ENCODE measurements at places on chromosomes 3 and 15. TPM values are rescaled to one million over a fixed set of nuclear protein-coding genes. Genes with fewer than 3 reads are reported as not detected.

DNA sequence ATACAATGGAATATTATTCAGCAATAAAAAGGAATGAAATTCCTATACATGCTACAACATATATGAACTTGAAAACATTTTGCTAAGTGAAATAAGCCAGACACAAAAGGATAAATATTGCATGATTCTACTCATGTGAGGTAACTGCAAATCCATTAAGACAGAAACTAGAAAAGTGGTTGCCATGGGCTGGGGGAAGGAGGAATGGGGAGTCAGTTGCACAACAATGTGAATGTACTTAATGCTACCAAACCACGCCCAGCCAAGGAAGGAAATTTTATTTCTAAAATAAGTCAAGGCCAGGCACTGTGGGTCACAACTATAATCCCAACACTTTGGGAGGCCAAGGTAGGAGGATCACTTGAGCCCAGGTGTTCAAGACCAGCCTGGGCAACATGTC, 9.8 kb upstream of the GMPPB start:
- no peak for DNase-seq

The PRSS50 gene
- not detected for total RNA-seq

DNA sequence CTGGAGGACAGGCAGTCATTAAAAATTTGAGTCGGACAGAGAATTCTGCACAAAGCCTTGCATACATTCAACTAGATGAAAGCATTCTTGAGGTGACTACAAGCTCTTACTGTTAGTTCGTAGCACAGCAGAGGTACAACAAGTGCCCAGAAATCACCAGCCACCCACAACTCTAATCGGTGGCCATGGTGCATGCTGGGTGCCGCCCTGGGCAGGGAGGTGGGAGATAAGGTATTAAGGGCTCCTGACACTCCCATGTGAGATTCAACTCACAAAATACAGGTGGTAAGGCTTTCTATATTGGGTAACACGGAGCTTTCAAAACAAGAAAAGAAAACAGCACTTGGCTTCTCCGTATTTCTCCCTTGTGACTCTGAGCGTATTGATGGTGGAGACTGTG, 66.0 kb downstream of the MEIS2 start:
- no peak for DNase-seq

The NR2E3 gene
- total RNA-seq = 0.10 TPM

The SLC28A2 gene
- total RNA-seq = not detected

DNA sequence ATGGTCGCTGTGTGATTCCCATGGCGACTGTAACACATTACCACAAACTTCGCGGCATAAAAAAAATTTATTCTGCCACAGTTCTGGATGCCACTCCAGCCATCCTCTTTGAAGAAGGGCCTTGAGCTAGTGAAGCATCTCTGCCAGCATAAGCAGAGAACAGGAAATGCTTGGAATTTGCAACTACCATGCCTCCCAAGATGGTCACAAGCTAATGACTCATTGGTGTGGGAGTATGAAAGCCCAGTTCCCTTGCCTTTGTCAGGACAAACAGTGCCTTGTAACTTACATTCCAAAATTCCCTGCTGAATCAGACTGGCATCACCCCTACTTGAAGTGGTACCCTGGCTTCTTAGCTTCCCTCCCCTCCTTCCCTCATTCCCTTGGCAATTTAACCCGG, 129.7 kb downstream of the PROS1 start:
- DNase-seq = peak; percentile 44

GRCh38 chr3:39268549-39268900, 11.3 kb downstream of the CX3CR1 start:
- DNase-seq = no peak

DNA sequence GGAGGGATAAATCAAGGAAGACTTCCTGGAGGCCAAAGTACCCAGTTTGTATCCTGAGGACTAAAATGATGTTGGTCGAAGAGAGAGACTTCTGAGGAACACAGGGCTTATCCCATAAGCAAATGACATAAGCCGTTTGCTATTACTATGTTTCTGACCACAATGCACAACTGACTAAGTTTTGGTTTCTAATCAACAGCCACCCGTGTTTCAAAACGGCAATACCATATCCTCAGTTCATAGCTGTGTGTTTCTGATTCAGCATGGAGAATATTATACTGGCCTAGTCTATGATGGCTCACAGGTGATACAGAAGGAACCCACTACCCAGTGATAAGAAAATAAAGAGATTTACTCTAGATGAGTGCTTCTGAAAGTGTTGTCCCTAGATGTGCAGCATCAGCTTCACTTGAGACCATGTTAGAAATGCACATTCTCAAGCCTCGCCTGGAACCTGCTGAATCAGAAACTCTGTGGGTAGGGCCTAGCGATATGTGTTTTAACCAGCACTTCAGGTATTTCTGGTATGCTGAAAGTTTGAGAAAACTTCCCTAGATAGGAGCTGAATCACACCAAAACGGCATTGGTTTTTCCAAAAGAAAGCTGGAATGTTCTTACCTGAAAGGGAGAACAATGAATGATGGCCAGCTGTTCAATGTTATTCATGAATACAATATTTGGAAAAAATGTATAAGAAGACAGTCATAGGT, 639.7 kb upstream of the NR2F2 start:
- DNase-seq = no peak

- DNase-seq = no peak
Measured at GRCh38 chr15:51108933-51109550, 14.3 kb upstream of the TNFAIP8L3 start.

GRCh38 chr3:77081240-77081661, 41.4 kb downstream of the ROBO2 start:
- DNase-seq = no peak

The CHCHD6 gene
- 17.6 TPM for total RNA-seq

GRCh38 chr3:69052472-69052898, 352 bp upstream of the TMF1 start:
- DNase-seq = no peak

- DNase-seq = no peak
Measured at GRCh38 chr3:124463234-124463633, 267.0 kb upstream of the UMPS start.

The MFGE8 gene
- total RNA-seq = 107 TPM

The CLEC3B gene
- not detected for total RNA-seq

The TRAK1 gene
- 59.8 TPM for total RNA-seq

- no peak for DNase-seq
Measured at GRCh38 chr15:92277776-92278175, 115.9 kb upstream of the ST8SIA2 start.

The WDR72 gene
- total RNA-seq = not detected

The DUOXA2 gene
- total RNA-seq = not detected

The CYP11A1 gene
- not detected for total RNA-seq

DNA sequence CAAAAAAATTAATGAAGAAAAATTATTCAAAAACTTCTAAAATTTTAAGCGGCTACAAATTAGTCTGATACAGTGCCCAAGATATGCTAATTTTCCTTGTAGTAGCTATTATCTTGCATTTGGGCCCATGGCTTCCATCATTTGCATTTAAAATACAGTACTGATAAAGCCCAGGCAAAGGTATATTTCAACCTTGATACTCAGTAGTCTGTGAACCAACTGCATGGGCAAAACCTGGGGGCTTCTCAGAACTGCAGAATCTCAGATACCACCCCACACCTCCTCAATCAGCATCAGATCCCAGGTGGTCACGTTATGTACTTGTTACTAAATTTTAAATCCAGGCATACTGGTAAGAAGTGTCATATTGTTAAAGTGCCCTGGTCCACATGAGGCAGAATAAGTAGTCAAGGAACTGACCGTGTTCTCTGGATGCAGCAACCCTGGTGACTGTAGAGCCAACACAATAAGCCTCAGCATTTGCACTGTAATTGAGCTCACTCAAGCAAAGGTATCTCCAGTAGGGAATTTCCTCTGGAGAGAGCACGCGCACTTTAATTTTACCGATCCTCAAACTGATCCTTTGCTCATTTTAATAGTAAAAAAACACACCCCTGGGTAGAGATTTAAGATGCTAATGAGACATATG, 31.9 kb downstream of the ZNF385D start:
- no peak for DNase-seq

DNA sequence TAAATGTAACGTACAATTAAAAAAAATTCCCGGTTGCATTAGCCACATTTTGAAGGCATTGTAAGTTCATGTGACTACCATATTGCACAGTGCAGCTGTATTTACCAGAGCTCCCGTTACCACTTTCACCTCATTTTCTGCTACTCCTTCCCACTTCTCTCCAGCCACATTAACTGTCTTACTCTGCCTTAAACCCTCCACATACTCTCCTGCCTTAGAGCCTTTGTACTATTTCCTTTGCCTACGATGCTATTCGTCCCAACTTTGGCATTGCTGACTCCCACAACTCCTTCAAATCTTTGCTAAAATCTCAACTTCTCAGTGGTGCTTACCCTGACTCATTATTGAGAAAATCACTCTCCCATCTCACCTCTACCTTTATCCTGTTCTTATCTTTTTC, 115.2 kb downstream of the CADM2 start:
- DNase-seq = no peak

DNA sequence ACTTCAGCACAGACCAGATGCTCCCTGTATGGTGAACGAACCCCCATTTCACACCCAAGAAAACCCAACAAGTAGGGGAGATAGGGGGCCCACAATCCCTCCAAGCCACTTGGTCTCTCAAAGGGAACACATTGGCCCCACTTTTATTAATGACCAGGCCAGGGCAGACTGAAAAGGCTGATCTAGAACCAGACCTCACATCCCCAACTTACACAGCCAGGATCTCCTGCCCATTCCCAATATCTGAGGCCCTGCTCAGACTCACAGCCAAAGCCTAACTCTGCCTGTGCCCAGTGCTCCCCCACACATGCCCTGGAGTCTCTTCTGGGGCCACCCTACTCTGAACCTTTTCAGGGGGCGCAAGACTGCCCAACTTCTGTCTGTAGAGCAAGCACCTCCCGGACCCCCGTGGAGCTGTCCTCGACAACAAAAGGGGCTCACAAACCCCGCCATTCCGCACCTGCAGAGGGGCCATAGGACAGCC, 1.8 kb downstream of the PLXNB1 start:
- DNase-seq = no peak

- no peak for DNase-seq
Measured at GRCh38 chr3:62602987-62603386, 229.6 kb upstream of the FEZF2 start.

DNA sequence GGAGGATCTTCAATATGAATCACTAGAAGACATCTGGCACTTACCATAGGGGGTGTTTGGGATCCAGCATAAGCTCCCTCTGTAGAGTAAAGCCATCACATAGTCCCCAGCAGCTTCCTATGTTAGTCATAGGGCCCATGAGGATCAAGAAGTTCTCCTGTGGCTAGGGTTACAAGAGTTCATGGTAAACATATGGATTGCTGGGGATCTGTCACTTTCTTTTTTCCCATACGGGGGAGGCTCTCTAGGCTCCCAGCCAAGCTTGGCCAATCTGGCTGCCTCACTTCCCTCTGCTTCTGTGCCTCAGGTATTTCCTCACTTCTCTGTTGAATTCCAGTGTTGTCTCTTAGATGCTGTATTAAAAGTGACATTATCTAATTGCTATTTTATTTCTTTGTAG, 597.9 kb downstream of the PDCD6IP start:
- DNase-seq = no peak

- no peak for DNase-seq
Measured at GRCh38 chr3:69091389-69092029, 6.8 kb downstream of the ARL6IP5 start.

The CNTN3 gene
- not detected for total RNA-seq

The TPRG1 gene
- total RNA-seq = 0.53 TPM

The CRABP1 gene
- total RNA-seq = not detected

DNA sequence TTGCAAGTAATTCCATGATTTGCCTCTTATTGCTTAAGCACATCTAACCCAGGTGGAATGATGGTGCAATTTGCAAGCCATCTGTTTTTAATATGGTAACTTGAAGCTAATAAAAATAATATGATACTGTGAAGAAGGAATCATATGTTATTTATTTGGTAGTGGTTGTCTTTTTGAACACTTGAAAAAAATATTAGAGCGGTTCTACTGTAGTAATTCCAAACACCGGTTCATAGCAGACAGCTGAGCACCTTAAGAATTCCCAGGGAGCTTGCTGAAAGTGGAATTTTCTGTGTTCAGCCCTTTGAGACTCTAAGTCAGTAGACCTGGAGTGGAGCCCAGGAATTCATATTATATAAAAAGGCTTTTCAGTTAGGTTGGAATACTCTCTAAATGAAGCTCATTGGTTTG, 687.4 kb downstream of the EDEM1 start:
- no peak for DNase-seq

- no peak for DNase-seq
Measured at GRCh38 chr3:108218811-108219210, 3.4 kb downstream of the IFT57 start.

DNA sequence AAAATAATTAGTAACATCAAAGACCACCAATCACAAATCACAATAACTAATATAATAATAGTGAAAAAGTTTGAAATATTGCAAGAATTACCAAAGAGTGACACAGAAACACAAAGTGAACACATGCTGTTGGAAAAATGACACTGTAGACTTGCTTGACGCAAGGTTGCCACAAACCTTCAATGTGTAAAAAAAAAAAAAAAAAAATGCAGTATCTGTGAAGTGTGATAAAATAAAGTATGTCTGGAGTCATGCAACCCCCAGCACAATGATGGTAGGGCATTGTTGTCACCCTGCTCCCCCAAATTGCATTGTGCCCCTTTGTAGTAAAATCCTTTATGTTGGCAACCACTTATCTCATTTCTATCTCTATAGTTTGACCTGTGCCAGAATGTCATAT, 190.6 kb downstream of the PLCL2 start:
- DNase-seq = no peak

The LTK gene
- total RNA-seq = 0.24 TPM

GRCh38 chr3:51075221-51075775, 309.8 kb upstream of the MANF start:
- no peak for DNase-seq

GRCh38 chr15:90609242-90610180, 79.8 kb downstream of the CRTC3 start:
- DNase-seq = no peak

The KIF7 gene
- 5.1 TPM for total RNA-seq

- no peak for DNase-seq
Measured at GRCh38 chr15:56948000-56948763, 29.7 kb downstream of the TCF12 start.

The PLA2G4E gene
- not detected for total RNA-seq

GRCh38 chr3:44326019-44326418, 12.5 kb upstream of the TCAIM start:
- no peak for DNase-seq

All from glomerular endothelial cell (primary cell).